ENCODE measurements at places on chromosomes 3 and 15.
A peak's percentile ranks its signal among the peaks of the same experiment; 100 is the strongest.

DNA sequence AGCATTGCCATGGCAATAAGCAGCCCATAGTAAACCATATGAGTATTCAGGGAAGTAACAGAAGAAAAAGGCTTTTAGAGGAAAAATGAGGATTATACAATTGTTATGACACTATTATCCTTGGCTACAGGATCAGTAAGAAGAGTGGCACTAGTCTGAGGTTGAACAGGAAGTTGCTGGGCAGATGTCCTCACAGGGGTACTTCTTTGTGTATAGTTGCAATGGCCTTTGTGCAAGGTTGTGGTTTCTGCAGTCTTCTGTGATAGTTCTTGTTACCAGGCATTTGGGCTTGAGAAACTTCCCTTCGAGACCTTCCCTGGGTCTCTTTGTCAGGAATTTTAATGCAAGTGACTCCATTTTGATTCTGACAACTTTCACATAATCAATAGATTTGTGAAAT lies 100.6 kb upstream of the ATP11B start:
- no peak for DNase-seq

GRCh38 chr15:77825252-77825542 lies 192.5 kb upstream of the LINGO1 start:
- no peak for DNase-seq

GRCh38 chr3:121063628-121064027 lies 155.6 kb downstream of the STXBP5L start:
- DNase-seq = no peak

GRCh38 chr3:73502609-73503583 lies 121.8 kb downstream of the PDZRN3 start:
- peak; percentile 75 for DNase-seq

DNA sequence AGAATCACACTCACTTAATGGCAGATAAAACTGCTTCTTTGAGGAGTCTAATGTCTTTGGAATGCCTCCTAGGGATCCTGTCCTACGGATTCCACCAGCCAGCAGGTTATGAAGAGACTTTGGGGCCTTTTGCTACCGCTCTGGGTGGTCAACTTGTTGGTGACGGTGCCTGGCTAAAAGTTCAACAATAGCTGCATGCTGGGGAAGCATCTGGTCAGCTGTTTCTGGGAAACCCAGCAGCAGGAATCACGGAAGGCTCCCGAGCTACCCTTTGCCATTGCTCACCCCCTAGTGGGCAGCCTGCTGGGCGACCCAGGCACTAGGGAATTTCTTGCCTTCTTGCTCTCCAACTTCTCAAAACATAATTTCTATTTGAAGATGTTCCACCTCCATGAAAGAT lies 263.3 kb downstream of the NEK10 start:
- no peak for DNase-seq

- DNase-seq = no peak
Observed at GRCh38 chr3:146884721-146885120, 279.6 kb upstream of the PLSCR5 start.

- DNase-seq = no peak
Observed at GRCh38 chr3:72630327-72630968, 217.8 kb downstream of the SHQ1 start.

GRCh38 chr3:16288664-16289063 lies 23.7 kb downstream of the OXNAD1 start:
- DNase-seq = no peak

GRCh38 chr3:139870000-139870675 lies 64.8 kb upstream of the CLSTN2 start:
- no peak for DNase-seq

GRCh38 chr3:175003590-175003989 lies 144.5 kb downstream of the NAALADL2 start:
- no peak for DNase-seq

All from GM13977 (cell line).